ENCODE measurements at places on chromosomes 1 and 21.

DNA sequence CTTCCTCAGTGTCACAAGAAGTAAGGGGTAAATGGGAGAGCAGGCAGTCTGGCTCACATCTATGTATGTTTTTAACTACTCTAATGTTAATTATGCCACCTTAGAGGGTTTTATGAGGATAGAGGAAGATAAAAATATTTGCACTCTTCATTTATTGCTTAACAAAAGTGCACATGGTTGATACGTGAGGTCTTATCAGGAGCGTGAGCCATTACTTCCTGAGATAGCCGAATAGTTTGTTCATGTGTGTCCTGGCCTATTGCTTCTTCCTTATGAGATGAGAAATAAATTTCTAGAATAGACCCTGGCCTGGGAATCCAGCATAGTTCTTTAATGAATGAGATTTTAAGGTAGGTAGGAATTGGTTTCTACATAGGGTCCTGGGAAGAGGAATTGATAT lies 471.1 kb upstream of the B3GALT2 start:
- DNase-seq: no peak

DNA sequence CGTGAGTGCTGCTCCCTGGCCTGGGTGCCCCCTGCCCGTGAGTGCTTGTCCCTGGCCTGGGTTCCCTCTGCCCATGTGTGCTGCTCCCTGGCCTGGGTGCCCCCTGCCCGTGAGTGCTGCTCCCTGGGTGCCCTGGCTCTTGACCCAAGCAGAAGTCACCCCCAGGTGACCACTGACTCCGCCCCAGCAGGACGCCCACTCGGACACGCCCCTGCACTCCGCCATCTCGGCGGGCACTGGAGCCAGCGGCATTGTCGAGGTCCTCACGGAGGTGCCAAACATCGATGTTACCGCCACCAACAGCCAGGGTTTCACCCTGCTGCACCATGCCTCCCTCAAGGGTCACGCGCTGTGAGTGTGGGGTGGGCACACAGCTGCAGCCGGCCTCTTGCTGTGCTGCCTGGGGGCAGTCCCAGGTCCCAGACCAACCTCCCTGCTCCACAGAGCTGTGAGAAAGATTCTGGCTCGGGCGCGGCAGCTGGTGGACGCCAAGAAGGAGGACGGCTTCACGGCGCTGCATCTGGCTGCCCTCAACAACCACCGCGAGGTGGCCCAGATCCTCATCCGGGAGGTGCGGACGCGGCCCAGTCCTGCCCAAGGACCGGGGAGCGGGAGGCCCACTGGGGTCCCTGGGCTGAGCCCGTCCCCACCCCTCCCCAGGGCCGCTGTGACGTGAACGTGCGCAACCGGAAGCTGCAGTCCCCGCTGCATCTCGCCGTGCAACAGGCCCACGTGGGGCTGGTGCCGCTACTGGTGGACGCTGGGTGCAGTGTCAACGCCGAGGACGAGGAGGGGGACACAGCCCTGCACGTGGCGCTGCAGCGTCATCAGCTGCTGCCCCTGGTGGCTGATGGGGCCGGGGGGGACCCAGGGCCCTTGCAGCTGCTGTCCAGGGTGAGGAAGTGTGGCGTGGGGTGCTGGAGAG lies 3.9 kb upstream of the MMP23B start:
- DNase-seq: no peak

DNA sequence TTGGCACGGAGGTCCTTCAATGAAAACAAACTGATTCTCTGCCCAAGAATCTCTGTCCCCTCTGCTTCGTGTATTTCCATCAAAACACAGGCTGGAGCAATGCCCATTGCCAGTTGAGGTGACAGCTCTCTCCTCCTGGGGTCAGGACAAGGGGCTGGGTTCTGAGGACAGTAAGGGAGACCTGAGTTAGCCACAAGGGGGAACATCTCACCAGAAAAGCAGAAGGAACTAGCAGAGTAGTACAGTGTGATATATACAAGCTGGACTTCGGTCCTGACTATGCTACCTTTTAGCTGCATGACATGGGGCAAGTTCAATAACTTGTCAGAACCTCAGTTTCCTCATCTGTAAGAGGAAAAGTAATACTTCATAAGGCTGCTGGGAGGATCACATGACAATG lies 50.3 kb downstream of the SYT2 start:
- DNase-seq: no peak

GRCh38 chr1:77406661-77407060 lies 124.8 kb downstream of the AK5 start:
- DNase-seq: peak; percentile 39

DNA sequence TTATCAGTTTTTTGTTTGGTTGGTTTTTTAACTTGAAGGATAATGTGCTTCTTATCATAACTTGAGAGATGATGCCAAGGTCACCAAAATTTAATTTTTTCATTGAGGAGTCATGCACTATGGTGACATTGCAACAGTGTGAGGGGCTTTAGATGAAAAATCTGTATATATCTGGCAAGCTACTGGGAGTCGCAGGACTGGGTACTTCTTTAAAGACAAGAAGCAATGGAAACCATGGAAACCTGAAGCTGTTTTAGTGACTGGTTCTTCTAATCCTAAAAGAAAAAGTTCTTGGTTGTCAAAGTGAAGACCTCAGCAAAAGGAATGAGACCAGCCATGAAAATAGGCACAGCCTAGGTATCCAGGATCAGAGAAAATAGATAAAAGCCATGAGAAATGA lies 31.1 kb downstream of the ZC3H11B start:
- no peak for DNase-seq

- no peak for DNase-seq
These were observed 6.9 kb upstream of the LRP8 start for GRCh38 chr1:53334781-53335180.

GRCh38 chr1:89407360-89407759 lies 43.5 kb downstream of the GBP6 start:
- no peak for DNase-seq

- no peak for DNase-seq
These were observed 21.1 kb upstream of the H3-3A start for GRCh38 chr1:226041419-226041818.

DNA sequence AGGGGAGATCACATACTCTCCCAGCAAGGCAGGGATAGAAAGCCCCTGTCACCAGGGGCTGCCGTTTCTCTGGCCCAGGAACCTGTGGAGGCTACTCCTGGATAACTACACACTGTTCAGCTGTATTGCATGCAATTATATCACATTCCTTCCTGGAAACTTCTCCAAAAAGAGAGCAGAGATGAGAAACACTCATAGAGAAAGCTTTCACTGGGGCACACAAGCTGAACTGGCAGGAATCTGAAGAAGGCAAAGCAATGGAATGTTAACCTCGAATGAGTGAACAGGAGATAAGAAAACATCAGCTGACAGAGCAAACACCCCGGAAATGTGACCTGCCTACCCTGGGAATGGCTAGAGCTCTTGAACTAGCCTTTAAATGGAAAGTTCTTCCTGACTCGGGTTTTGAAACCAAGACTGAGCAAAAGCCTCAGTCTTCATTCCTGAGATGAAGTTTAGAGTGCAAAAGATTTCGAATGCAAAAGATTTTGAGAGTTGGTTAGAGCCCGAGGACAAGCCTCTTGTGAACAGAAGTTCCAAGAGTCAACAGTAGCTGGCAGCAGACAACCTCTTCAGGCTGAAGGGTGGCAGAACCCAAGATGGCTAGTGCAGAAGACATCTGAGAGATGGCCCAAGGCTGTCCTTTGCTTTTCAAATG lies 32.3 kb downstream of the CCN1 start:
- DNase-seq: no peak

DNA sequence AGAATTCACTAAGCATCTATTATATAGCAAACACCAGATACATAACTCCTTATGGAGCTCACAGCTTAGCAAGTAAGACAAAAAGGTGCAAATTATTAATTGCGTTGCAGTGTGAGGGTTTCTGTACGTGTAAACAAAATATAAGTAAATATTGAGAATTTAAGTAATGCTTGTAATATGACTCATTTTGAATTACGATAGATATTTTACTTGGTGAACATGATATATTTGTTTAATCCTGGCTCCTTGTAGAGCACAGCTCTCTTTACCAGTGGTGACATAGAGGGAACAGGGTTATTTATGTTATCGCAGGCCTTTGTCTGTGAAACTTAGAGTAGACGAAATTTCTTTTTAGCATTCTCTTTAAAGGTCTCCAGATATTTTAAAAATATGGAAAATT lies 36.4 kb downstream of the LYPLAL1 start:
- DNase-seq: no peak

GRCh38 chr1:178411756-178412399 lies 84.9 kb downstream of the CLEC20A start:
- DNase-seq: no peak

DNA sequence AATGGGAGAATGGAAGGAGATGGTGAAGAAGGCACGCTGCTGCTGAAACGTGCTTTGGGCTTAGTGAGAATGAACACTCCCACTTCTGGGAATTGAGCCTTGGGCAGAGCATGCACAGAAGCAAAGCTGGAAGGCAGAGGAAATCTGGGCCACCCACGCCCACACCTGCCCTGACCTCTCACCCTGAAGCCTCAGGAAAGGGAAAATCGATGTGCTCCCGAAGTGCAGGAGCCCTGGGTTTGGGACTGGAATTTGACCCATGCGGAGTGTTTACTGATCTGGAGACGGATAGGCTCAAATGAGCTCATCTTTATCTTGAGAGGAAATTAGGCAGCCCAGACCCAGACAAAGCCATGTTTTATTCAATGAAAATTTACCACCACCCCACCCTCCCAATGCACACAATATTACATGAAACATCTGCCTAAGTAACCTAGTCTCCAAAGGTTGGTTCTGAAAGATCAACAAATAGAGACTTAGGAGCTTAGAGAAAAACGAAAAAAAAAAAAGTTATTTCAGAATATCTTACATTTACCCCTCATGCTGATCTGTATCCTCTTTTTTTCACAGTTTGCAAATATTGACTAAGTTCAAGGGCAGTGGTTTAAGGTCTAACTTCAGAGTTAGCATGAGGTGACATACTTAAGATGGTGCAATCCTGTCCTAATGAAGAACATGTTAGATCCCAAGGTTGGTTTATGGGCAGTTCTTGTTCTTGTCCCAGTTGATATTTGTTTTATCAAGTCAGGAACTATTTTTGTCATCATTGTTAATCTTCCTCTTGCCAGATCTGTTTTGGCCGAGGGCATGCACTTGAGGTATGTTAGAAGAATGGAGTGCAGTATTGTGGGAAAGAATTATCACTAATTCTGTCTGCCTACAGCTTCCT lies 63.0 kb downstream of the PROX1 start:
- no peak for DNase-seq

GRCh38 chr1:230548357-230548756 lies 93.9 kb upstream of the COG2 start:
- peak; percentile 12 for DNase-seq

DNA sequence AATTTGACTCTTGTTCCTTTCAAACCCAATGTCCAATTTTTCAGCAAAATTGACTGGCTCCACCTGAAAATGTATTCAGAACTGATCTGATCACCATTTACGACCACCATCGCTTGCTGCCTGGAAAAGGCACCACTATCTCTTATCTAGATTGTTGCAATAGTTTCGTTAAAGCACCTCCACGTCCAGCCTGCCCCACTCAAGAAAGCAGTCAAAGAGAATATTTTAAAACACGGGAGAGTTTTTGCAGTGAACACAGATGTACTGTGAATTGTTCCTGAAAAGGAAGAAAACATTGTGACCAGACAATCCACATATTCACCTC lies 4.0 kb upstream of the OR11L1 start:
- DNase-seq: no peak

DNA sequence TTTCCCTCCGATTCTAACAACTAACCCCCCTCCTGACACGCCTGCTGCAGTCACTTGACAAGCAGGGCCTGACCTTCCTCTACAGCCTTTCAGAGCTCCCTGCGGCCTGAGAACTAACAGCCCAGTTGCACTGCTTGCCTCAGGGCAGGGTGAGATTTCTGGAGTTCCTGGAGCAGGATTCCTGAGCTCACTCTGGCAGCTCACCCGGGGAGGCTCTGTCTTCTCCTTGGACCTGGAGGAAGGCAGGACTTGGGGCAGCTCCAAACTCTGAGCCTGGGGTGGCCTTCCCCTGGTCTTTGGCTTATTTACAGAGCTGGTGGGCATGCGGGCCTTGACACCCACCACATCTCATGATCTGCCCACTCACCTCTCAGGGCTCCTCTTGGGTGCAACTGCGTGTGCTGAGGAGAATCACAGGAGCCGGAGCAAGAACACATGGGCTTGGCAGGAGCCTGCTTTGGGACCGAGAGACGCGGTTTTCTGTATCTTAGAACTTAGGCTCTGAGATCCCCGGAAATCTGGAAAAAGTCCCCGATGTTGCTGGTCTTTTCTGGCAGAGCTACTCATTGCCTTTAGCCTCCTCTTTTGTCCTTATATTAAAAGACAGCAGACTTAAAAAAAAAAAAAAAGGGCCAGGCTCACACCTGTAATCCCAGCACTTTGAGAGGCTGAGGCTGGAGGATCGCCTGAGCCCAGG lies 13.1 kb upstream of the SLC25A34 start:
- DNase-seq: no peak

DNA sequence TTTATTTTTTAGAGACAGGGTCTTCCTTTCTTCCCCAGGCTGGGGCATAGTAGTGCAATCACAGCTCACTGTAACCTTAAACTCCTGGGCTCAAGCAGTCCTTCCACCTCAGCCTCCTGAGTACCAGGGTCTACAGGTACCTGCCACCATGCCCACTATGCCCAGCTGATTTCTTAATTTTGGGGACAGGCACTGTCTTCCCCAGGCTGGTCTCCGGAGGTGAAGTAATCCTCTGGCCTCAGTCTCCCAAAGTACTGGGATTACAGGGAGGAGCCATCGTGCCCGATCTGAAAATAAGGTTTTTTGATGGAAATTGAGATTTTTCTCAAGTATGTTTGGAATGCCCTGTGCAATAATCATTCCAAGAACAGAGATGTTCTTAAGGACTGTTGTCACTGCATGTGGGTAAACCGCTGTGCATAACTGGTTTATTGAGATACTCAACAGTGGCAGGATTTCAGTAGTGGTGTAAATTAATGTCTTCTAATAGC lies 934 bp upstream of the MSH4 start:
- DNase-seq: no peak

DNA sequence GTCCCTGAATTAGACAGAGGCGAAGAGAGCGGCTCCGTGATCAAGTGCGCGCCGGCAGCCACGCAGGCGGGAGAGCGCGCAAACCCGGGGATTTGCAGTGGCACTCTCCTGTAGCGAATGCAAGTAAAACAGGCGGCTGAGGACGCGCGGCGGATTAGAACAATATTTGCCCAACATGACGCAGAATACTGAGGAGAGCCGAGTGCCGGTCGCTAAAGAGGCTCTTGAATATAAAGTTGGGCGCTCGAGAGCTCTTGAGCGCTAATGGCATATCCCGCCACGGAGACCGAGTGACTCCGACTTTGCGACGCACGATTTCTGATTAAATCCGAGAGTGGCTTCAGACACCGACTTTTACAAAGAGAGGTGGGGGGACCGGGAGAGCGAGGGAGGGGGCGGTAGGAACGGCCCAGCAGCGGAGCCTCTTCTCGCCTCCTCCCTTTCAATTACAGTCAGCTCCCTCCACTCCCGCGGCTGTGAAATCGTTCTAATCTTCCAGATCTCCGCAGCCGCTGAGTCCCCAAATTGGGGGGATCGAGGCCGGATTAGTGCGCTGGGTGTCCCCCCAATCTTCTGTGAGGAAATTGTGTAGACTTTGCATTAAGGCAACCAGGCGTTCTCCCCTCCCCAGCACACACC lies 2.3 kb downstream of the PAX7 start:
- peak; percentile 80 for DNase-seq

- DNase-seq: no peak
These were observed 601.7 kb downstream of the NPHP4 start for GRCh38 chr1:5390504-5390903.
